Neural crest cell (in vitro differentiated cells): ENCODE measurements at places on chromosomes 2 and 18. TPM values are rescaled to one million over a fixed set of nuclear protein-coding genes. Genes with fewer than 3 reads are reported as not detected.

FIGLA gene
- total RNA-seq, result not detected in 2 replicates

SCN7A gene
- total RNA-seq, result 0.39 and 0.40 TPM in 2 replicates

SKOR2 gene
- total RNA-seq, result 0.96 and 1.4 TPM in 2 replicates

FOSL2 gene
- 2.2 and 2.9 TPM in 2 replicates for total RNA-seq

- H3K4me1 ChIP-seq, result no peaks in the 10 kb centered on the region
- no peaks in the 10 kb centered on the region for H3K36me3 ChIP-seq
- H3K27ac ChIP-seq, result no peak overlapping the region
- H3K27me3 ChIP-seq, result no peaks in the 10 kb centered on the region
- peak overlapping the region; percentile 70 for H3K4me3 ChIP-seq
Observed at GRCh38 chr2:100422320-100423055, 5.0 kb upstream of the CHST10 start.

DNA sequence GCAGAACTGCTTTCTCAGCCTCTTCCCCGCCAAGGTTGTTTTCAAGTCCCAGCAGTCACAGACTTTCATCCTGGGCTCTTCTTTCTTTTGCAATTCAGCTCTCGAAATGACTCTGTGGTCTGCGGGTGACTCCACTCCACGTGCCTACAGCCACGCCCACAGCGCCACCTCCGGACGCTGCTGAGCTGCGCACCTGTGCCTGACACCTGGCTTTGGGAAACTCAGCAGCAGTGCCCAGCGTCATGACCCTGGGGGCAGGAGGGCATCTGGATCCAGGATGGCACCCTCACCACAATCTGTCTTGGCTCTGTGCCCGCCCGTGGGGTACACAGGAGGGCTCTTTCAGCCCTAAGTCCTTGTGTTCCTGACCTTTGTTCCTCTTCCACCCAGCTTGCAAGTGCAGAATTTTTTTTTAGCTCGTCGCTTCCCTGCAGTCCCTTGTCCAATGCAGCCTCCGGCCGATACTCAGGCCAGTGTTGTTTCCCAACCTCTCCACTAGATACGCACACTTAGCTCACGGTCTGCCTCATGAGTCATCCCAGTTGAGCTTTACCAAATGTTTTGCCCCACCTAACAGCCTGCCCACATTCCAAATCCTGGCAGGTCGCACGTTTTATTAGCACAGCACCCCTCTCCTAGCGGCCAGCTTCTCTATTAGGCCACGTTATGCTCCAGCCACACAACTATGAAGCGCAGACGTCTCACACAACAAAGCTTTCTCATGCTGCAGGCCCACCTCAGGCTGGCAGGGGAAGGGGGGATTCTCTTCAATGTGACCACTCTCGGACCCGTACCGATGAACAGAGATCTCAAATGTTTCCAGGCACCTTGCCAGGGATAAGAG lies 6.5 kb upstream of the CAPN10 start:
- peak overlapping the region; percentile 13 for H3K27ac ChIP-seq
- H3K4me1 ChIP-seq, result peaks cover 29% of the 10 kb centered on the region
- H3K27me3 ChIP-seq, result no peaks in the 10 kb centered on the region
- DNase-seq, result no peak
- peak overlapping the region; percentile 58 for H3K4me3 ChIP-seq

- no peak overlapping the region for H3K4me3 ChIP-seq
- no peak overlapping the region for H3K27ac ChIP-seq
- no peaks in the 10 kb centered on the region for H3K27me3 ChIP-seq
- no peak for DNase-seq
- peaks cover 2% of the 10 kb centered on the region for H3K4me1 ChIP-seq
- H3K36me3 ChIP-seq, result no peaks in the 10 kb centered on the region
Observed at GRCh38 chr18:74652392-74652988, 54.8 kb downstream of the ZNF407 start.

GRCh38 chr2:85522090-85522647 lies 16.8 kb upstream of the MAT2A start:
- no peak for DNase-seq
- peaks cover 11% of the 10 kb centered on the region for H3K4me1 ChIP-seq
- H3K36me3 ChIP-seq, result no peaks in the 10 kb centered on the region
- no peak overlapping the region for H3K4me3 ChIP-seq

DNA sequence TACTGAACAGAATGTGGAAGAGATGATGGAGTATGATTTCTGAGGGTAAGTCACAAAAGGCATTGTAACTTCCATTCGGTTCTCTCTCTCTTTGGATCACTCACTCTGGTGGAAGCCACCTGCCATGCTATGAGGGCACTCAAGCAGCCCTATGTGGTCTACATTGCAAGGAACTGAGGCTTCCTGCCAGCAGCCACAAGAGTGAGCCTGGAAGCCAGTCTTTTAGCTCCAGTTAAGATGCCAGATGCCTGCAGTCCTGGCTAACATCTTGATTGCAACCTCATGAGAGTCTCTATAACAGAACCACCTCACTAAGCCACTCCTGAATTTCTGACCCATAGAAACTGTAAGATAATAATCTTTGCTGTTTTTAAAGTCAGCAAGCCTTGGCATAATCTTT lies 935.7 kb downstream of the LRP1B start:
- no peak for DNase-seq
- no peak overlapping the region for H3K4me3 ChIP-seq
- no peaks in the 10 kb centered on the region for H3K27me3 ChIP-seq
- H3K36me3 ChIP-seq, result no peaks in the 10 kb centered on the region
